ENCODE measurements at places on chromosomes 3 and 15.

- DNase-seq: no peak
Observed at GRCh38 chr3:129632556-129632955, 26.1 kb upstream of the PLXND1 start.

DNA sequence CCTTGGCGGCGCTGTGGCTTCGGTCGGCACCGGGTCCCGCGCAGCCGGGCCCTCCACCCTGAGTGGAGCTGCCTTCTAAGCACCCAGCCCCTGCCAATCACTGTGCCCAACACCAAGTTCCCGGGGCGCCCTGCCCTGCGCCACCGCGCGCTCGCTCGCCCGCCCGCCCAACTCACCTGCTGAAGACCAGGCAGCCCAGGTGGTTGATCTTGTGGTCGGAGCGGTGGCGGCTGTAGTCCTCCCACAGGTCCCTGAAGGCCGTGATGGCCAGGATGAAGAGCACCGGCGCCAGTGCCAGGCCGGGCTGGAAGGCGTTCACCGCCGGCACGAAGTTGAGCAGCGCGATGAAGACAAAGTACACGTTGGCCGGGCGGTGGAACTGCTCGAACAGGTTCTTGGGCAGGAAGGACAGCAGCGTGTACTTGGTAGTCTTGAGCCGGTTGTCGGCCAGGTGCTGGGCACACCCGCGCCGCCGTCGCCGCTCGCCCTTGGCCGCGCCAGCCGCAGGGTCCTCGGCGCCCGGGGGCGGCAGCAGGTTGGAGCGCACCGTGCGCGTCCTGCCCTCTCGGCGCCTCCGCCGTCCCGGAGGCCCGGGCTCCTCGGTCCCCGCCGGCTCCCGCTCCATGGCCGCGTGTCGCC, 536 bp downstream of the ATP10A start:
- DNase-seq: no peak

DNA sequence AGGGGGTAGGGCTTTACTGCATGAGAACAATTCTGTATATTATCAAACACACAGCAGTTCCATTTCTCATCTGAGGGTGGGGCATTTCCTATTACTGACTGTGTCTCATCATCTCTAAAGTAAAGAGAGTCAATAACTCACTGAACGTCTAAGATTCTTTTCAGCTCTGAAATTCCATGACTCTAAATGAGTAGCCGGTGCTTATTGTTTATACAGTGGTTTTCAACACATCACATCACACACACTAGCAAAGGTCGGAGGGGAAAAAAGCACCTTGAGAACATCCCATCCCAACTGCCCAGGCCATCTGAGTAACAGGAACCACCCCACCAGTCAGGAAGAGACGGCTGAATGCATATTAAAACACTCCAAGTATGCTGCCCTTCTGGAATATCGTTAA, 196.0 kb downstream of the SUCLG2 start:
- DNase-seq: no peak

DNA sequence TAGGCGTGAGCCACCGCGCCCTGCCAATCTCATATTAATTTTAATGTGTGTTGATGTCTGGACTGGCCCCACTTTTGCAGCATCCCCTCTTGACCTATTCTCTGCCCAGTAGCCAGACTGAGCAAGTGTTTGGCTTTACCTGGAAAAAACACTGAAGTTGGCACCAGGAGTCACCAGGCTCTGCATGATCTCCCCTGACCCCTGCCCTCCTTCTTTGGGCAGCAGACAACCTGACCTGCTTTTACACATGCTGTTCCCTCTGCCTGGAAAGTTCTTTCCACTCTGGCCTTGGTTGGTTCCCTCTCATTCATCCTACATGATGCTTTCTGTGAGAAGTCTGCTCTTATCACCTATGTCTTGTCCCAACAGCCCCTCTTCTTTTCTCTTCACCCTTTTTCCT, 67.9 kb upstream of the SLC2A2 start:
- DNase-seq: no peak

GRCh38 chr15:95709959-95710695, 620.4 kb upstream of the NR2F2 start:
- DNase-seq: no peak

DNA sequence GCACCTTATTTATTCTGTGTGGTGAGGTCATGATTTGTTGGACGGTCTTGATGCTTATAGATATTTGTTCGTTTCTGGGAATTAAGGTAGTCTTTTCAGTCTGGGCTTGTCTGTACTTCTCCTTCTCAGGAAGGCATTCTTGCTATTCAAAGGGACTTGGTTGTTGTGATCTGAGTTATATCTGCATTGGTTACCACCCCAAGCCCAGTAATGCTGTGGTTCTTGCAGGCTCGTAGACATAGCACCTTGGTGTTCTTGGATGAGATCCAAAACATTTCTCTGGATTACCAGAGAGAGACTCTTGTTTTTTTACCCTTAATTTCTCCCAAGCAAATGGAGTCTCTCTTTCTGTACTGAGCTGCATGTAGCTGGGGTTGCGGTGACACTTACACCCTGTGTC, 128.0 kb upstream of the CBLB start:
- DNase-seq: no peak

DNA sequence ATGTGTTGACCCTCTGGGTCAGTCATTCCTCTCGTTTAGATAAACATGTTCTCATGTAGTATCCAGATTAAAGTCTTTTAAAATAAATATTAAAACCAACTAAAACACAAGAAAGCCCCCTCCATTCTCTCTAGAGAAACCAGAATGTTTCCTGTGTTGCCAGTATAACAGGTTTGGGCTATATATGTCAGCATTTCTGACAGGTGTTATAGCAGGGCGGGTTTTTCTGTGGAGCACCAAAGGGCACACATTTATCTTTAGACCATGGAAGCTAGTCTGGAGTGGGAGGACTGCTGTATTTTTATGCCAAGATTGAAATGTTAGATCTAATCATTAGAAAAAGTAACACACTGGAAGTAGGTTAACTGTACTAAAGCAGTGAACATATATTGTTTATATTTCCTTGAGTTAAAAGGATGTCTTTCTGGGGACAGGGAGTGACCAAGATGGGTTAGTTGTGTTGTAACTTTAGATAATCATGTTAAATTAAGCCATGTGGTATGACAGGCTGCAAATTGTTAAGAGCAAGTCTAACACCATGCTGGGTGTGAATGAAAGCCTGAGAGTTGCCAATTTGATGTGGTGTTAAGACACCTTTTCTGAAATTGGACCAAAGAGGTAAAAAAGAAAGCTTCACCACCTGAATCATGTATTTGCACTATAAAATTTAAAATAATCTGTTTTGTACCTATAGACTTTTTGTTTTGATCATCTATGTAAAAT, 15.6 kb downstream of the KCTD6 start:
- no peak for DNase-seq

DNA sequence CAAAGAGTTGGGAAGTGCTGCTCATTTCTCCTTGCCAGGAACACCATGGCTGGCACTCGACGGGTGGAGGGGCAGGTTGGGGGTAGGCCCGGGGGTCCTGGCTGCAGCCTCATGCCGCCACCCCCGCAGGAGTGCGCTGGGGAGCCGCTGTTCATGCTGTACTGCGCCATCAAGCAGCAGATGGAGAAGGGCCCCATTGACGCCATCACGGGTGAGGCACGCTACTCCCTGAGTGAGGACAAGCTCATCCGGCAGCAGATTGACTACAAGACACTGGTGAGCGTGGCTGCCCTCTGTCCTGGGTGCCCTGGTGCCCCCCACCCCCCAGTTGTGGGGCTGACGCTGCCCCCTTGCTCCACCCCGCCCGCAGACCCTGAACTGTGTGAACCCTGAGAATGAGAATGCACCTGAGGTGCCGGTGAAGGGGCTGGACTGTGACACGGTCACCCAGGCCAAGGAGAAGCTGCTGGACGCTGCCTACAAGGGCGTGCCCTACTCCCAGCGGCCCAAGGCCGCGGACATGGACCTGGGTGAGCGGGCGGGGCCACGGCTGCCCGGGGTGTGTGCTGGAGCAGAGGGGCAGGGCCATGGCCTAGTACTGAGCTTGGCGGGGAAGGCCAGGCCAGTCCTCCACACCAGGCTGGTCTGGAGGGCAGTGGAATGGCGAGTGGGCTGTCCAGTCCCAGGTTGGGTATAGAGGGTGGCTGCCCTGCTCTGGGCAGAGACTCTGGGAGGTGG, 45.1 kb downstream of the PLXNA1 start:
- DNase-seq: no peak

DNA sequence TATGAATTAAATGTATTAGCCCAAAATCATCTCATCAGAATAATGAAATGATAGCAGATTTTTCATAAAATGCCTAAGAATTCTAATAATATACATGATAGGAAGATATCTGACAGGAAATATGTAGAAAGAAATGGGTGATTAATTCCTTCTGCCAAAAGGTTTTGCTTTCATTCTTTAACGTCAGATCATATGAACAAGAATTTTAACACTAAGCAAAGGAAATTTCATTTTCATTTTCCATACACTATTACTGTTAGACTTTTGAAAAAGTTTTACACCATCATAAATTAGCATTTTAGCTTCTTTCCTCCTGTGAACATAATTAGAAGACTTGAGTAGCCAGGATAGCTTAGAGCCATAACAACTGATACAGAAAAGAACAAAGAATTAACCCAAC, 1099.9 kb downstream of the NSUN3 start:
- DNase-seq: no peak

GRCh38 chr3:39189150-39189958, 3.0 kb downstream of the XIRP1 start:
- DNase-seq: no peak

DNA sequence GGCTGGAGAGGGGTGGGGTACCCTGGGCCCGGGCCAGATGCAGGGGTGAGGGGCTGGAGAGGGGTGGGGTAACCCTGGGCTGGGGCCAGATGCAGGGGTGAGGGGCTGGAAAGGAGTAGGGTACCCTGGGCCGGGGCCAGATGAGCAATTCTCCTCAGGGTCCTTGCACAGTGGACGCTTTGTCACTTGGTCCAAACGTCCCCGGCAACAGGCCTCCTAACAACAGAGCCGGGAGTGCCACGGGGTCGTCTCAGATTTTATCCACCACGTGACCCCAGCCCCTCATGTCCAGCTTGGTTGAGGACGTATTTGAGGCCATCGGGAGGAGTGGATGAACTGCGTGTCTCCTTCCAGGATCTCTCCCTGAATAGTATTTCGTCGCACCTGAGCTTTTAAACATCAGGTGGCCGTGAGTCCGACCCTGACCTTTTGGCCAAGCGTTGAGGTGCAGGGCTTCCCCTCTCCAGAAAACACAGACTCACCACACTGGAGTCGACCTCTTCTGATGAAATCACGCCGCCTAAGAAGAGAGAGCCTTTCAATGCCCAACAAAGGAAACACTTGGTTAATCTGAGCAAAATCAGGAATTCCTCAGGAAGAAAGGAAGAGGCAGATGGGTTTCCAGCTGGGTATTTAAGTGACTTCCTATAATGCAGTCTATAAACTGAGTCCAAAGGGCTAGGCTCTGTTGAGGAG, 12.8 kb upstream of the LRRC15 start:
- DNase-seq: no peak

DNA sequence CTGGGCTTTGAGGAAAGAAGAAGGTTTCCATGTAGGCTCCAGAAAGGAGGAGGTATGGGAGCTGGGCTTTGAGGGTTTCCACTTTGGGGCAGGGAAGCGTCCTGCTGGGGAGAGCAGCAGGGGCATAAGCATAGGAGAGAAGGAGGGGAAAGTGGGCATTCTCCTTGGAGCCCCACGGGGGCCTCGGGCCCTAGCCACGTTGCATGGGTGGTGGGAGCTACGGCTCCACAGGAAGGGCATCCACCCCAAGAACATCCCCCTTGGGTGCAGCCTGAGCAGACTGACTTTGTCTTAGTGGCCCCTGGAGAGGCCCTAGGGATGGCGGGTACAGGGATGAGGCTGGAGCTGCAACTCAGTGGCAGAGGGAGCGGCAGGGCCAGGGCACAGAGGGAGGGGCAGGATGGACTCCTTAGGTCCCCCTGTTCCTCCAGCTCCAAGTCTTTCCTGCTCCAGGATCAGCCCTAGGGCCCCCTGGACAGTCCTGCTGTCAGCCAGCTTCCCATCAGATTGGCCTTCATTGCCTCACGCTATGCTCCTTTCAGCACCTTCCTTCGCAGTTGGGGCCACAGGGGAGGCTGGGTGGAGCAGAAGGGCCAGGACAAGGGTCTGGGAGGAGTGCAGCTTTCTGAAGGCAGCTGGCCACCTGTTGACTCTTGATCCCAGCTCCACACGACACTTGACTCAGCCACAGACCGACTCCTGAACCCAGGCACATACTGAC, 22.9 kb downstream of the PRR20G start:
- DNase-seq: no peak

- no peak for DNase-seq
Observed at GRCh38 chr3:156705761-156706616, 31.6 kb downstream of the TIPARP start.

GRCh38 chr15:94348084-94348483, 116.7 kb downstream of the MCTP2 start:
- no peak for DNase-seq

DNA sequence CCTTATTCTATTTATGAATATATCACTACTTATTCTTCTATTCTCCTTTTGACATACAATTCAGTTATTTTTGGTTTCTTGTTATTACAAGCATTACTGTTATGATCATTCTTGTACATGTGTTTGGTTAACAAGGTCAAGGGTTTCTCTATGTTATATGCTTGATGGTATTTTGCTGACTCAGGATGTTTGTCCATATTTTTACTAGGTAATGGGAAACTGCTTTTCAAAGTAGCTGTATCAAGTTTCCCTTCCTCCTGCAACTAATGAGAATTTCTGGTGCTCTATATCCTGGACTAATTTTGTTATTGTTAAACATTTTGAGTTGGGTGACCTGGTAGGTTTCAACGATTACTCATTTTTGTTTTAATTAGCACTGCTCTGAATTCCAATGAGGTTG, 841.0 kb downstream of the OTOL1 start:
- no peak for DNase-seq

- DNase-seq: no peak
Observed at GRCh38 chr3:124032311-124032880, 40.5 kb upstream of the ROPN1 start.

DNA sequence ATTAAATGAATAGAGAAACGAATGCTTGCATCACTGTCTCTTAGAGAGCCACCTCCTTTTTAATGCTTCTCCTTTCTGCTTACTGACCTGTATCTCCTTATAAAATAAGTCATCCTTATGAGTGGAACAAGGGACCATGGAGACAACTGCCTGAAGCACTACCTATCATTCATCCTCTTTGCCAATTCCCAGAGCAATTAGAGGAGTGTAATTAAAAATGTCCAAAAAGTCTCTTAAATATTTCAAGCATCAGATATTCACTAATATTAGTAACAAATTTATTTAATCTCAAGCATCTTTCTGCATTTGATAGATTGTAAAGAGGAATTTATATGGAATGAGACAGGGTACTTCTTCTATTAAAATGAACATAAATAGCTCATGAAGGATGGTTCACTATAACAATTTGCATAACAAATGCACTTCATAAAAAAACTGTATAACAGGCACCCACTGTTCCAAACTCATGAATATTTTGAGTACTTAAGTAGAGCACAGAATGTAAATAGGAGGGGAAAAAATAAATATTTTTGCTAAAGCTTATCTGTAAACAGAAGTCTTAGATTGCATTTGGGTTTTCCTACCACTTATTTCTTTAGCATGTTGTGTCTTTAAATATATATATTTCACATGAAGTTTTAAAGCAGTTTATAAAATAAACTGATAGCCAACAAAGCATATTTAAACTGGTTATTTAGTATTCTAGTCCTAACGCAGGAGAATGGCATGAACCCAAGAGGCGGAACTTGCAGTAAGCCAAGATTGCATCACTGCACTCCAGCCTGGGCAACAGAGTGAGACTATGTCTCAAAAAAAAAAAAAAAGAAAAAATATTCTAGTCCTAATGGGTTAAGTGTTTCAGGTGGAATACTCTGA, 269.3 kb downstream of the TBL1XR1 start:
- no peak for DNase-seq
